ENCODE measurements at places on chromosomes 5 and 9.

DNA sequence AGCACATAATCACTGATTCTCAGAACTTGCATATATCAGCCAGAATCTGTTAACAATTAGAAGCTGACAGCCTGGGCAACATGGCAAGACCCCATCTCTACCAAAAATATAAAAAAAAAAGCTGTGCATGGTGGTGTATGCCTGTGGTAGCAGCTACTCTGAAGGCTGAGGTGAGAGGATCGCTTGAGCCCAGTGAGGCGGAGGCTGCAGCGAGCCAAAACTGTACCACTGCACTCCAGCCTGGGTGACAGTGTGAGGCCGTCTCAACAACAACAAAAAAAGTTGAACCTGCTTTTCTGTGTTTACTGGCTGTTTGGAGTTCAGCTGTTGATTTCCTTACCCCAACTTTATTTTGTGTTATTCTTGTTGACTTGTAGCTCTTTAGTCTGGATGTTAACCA is 66.8 kb downstream of the GOLPH3 start:
- no peak for DNase-seq

DNA sequence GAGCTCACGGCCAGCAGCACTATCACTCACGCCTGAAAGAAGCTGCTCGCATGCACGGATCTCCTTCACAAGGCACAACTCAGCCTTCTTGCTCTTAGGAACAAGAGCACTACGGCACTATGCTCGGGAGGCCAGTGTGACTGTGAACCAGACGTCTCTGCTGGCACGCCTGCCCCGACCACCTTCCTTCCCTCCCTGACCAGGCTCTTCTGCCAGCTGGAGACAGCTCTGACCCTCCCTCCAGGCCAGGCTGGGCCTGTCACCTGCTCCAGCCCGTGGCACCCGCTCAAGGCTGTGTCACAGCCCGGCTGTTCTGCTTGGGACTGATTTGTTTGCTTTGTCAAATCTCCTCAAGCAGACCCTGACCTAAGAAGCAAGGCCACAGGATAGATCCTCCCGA is 7.0 kb downstream of the TBC1D9B start:
- DNase-seq = no peak

DNA sequence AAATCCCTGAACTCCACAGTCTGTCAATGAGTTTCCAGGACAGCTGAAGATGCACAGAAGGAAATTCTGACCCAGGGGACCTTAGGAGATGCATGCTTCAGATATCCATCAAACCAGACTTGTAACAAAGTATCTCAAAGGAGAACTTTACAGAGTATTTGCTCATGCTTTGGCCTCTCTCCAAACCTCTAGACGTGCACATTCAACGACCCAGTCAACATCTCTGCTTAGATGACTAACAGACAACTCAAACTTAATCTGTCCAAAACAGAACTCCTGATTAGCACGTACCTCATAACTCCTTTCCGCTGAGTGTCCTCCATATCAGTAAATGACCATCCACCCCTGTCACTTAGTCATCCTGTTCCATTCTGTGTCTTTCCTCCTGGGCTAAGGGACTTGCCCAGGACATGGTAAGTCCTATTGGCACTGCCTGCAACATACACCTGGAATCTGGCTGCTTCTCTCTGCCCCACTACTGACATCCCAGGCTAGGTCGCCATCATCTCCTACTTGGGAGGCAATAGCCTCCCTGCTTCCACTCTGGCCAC is 107.4 kb downstream of the LMNB1 start:
- no peak for DNase-seq

DNA sequence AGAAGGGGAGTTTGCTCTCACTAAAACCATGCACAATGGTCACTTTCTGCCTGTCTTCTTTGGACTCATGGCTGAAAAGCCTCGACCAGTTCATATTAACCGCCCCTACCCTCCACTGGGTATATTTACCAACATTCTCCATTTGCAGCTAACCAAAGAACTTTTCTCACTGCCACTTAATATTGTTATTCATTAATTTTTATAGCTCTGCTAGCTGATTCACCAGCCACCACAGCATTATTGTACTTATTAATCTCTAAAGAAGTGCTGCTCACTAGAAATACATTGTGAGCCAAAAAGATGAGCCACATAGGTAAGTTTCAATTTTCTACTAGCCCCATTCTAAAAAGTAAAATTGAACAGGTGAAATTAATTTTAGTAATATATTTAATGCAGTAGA is 33.4 kb upstream of the SMIM32 start:
- no peak for DNase-seq

DNA sequence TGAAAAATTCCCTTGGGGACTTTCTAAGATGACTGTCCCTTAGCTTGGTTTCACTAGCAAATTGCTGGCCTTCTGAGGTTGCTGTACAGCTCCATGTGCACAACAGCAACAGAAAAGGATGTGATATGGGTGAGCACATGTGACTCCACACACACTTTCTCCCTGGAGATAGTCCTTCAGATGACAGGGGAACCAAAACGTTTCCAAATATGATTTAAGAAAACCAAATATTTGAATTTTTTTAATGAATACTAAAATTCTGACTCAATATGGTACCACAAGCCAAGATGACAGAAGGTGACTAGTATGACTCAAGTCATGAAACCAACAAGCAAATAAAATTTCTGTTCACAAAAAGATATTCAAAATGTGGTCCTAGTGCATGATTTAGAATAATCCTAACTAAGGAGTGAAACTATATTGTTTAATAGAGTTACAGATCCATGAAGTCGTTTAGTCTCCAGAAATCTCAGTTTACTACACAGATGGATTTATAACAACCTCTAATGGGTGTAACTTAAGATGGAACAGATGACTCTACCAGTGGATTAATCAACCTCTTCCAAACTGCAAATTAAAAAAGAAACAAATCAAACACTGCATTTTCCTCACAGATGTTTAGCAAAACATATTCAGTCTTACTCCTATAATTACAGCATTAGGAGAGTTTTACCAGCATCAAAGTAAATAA is 144.8 kb upstream of the PIK3R1 start:
- DNase-seq = no peak

GRCh38 chr5:65037831-65038815 is 269.4 kb downstream of the CWC27 start:
- no peak for DNase-seq

DNA sequence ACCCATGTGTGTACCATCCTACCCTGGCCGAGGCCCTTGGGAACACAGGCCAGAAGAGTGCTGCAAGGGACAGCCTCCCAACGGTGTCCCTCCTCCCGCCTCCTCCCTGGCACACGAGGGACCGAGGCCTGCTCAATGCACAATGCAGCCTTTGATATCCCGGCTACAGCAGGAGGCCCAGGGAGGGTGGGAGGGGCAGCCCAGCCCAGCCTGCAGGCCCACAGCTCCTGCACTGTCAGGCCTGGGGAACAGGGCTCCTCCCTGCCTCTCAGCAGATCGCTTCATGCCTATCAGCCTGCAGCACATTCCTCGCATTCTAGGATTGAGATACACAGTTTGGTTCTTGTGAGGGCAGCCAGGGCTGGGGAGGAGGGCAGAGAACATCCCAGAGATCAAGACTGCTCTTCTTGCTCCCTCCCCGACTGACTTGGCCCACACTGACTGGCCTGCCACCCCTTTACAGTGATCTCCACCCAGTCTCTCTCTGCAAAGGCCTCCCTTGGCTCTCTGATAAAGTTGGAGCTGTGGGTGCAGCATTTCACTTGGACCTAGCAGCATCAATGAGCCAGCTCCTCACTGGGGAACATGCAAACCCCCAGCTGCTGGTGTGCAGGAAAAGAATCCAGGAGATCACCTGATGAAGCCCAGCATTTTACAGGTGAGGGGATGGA is at the start of gene SH3TC2:
SH3TC2 (minus strand) TSS at position 46 of the 671 bp plus-strand sequence; CDS start at position 6, 40 bp downstream.
- no peak for DNase-seq

GRCh38 chr9:117496307-117496706 is 81.5 kb upstream of the ASTN2 start:
- DNase-seq = no peak
